ENCODE measurements at places on chromosomes 13 and 19.

DNA sequence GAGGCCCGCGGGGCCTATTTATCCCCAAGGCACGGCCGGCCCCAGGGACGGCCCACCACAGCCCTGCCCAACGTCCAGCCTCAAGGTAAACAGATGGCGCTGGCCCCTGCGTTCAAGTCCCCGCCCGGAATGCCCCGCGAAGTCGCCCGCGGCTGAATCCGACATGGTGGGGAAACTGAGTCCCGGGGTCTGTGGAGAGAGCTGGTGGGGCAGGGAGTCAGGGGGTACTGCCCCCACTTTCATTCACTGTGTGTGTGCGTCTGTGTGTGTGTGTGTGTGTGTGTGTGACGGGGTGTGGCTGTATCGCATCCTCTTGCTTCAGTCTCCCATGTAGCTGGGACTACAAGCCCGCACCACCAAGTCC lies 192 bp upstream of the COMP start:
- no peak for DNase-seq

GRCh38 chr13:91167706-91168385 lies 179.6 kb upstream of the MIR17HG start:
- DNase-seq: no peak

- DNase-seq: no peak
Measured at GRCh38 chr13:114259974-114260373, 21.4 kb upstream of the UPF3A start.

DNA sequence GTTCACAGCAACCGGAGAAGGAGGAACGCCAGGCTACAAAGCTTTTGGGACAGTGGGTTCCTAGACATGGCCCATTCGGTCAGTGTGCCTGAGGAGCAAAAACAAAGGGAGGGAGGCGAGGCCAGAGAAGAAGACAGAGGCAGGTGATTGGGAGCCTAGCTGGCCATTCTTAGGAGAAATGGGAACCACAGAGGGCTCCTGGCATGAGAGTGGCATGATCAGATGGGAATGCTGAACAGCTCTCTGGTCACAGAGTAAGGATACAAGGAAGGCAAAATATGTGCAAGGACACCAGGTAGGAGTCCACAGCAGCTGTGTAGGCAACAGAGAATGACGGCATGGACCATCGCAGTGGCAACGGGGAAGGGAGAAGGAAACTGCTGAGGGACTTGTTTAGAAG lies 82.4 kb downstream of the EFNB2 start:
- DNase-seq: no peak

DNA sequence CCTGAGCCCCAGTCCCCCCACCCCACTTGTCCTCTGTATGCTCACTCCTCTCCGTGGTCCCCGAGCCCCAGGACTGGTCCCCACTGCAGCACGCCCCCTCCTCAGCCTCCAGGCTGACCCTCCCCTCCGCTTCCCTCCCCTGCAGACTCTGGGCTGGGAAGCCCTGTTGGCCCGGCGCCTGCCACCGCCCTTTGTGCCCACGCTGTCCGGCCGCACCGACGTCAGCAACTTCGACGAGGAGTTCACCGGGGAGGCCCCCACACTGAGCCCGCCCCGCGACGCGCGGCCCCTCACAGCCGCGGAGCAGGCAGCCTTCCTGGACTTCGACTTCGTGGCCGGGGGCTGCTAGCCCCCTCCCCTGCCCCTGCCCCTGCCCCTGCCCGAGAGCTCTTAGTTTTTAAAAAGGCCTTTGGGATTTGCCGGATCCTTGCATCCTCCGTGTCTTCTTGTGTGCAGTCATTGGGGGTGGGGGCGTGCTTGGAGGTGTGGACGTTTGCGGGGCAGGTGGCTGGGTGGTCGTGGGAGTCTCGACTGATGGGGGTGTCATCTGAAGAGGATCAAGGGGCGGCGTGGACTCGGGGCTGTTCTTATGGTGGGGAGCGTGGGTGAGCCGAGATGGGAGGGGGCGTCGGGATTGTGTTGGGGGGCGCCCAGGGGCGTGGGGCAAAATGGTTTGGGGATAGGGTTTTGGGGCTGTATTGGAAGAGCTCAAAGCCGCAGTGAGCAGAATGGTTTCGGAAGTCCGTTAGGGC lies 3.5 kb downstream of the PTGER1 start:
- no peak for DNase-seq

GRCh38 chr13:30577401-30577852 lies 40.3 kb upstream of the USPL1 start:
- peak; percentile 15 for DNase-seq

DNA sequence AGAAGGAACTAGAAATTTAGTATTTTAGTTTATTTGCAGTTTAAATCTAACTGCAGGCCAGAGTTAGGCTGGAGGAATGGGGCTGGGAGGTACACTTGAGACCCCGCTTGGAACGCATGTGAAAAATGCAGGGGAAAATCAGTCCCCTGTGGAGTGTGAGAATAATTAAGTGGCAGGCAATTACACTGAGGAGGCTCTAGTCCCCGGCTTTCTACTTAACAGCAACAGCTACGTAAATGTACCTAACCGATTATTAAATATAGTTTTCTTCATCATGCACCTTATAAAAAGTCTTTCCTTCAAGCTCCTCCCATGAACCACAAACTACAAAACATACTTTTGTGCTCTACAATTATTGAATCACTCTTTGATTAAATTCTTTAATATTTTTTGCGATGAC lies 804 bp downstream of the ZNF708 start:
- no peak for DNase-seq

GRCh38 chr19:17327654-17328516 lies 6.8 kb downstream of the ANO8 start:
- peak; percentile 53 for DNase-seq

DNA sequence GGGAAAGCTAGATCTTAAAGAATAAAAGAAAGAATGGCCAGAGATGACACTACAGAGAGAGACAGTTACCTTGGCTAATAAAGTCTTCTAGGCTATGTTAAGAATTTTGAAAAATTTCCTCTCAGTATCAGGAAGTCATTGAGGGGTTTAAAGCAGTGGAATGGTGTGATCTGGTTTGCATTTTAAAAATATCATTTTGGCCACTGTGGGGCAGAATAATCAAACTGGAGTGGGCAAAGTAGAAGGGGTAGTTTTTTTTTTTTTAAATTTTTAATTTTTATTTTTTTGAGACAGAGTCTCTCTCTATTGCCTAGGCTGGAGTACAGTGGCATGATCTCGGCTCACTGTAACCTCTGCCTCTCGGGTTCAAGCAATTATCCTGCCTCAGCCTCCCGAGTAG lies 4.4 kb upstream of the CNMD start:
- DNase-seq: no peak

GRCh38 chr19:19637186-19637522 lies 6.3 kb downstream of the GMIP start:
- no peak for DNase-seq

- DNase-seq: no peak
Measured at GRCh38 chr13:25085125-25085742, 10.7 kb upstream of the PABPC3 start.

GRCh38 chr13:107867701-107868661 lies 347.4 kb downstream of the LIG4 start:
- DNase-seq: no peak

DNA sequence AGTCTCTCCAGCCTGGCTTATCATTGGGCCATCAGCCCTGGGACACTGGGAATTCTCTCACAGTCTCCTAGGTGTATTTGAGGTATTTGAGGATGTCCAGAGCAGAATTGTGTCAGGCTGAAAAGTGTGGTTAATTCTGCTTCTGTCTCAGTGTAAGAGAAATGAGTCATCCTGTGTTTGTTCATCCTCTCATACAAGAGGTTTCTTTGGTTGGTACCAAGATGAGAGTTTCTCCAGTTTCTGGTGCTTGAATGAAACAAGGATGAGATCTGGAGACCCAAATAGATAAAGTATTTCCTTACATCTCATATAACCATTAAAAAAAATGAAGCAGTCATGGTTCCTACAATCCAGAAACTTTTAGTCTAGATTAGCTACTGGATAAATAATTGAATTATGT lies 7.7 kb downstream of the ZNF253 start:
- DNase-seq: no peak

DNA sequence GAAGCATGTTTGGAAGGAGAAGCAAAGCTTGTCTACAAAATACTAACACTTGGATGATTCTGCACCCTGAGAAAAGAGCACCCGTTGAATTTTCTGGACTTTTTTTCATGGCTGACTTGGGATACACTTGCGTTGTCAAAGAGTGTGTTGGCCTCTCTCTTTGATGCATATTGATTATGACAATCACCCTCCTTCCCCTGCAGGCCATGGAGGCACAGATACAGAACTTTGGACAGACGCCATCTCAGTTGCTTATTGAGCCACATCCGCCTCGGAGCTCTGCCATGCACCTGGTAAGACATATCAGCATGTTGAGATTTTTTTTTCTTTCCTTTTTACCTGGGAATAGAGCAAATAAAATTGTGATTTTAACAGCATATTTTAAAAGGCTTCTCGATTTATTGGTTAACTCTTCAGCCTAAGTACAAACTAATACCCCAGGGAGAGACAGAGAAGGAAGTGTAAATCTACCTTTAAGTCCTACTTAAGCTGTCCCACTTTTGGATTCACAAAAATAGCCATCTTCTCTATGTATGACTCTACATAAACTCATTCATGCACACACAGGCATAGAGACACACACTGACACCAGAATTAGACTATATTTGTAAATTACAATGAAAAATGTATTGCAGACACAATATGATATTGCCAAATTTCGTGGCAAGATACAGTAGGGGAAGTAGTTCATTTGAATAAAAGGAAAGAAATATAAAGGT lies 169.7 kb upstream of the MAB21L1 start:
- DNase-seq: no peak

GRCh38 chr13:31485183-31485582 lies 254.1 kb upstream of the RXFP2 start:
- no peak for DNase-seq
